ENCODE measurements at places on chromosomes 16 and 17.

- no peak for DNase-seq
Measured at GRCh38 chr16:83648347-83648746, 159.4 kb upstream of the HSBP1 start.

- DNase-seq = no peak
Measured at GRCh38 chr17:381941-382643, 29.5 kb upstream of the RPH3AL start.

DNA sequence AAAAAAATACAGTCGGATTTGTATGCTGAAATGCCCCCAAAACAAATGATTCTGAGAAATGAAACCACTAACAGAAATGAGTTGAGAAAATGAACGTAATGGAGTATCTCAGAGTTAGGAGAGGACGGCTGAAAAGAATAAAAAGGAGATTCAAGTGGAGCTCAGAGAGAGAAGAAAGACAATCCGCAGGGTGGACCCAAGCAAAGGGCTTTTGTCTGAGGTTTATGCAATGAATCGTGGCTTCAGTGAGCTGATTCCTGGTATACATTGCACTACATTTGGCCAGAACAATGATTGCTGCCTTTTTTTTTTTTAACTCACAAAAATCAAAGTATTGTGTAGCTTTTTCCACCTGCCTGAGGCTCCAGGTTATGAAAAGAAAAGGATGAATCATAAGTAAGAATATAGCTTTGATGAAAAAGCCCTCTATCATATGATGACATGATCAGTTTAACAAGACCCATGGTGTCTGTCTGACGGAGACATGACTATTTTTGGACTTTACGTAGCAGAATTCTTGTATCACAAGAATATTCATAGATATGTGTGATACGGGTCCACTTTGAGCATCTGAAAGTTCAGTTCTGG, 4.4 kb upstream of the MED9 start:
- no peak for DNase-seq

GRCh38 chr16:12794486-12795387, 8.9 kb downstream of the CPPED1 start:
- no peak for DNase-seq

GRCh38 chr16:51175081-51175480, 24.0 kb upstream of the SALL1 start:
- DNase-seq = no peak

DNA sequence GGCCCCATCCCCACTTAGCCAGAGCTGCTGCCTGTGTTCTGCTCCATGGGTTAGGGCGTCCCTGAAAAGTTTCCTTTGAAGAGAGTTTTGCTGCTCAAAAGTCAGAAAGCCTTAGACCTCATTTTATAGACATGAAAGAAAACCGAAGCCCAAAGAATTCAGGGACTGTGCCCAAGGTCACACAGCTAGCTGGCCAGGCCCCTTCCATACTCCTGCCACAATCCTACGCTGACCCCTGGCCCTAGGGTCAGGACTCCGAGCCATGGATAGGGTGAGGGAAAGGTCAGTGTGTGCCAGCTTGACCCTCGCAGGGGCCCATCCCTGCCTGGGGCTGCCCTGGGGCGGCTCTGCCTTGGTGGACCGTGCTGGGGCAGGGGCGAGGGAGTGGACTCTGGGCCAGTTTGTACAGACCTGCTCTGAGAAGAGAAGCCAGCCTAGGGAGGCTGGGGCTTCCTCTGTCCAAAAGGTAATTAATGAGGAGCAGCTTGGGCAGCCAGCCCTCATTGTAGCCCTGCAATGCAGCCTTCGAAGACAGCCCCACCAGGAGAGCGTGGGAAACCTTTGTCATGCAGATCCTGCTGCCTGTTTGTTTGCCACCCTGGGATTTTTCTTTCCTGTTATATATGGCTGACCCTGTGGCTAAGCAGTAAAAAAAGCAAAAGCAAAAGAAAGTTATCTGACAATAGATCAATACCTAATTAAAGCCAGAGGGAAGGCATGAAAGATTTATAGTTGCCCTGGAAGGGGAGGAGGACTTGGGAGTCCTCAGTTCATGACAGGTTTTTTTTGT, 37.4 kb downstream of the RHBDL3 start:
- no peak for DNase-seq

DNA sequence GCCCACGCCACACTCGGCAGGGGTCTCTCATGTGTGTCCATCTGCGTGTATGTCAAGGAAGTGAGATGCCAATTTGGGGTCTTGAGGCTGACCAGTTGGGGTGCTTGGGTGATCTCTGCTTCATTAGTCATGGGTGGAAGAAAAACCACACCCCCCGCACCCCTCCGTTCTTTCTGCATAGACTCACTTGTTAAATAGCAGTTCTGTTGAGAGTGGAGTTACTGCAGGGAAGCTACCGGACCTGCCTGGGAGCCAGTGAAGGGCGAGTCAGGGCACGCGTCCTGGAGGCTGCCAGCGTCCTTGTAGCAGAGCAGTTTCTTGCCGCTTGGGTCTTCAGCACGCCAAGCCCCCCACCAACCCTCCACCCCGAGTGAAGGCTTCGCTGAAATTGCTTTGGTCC, 8.5 kb downstream of the SNN start:
- DNase-seq = no peak

DNA sequence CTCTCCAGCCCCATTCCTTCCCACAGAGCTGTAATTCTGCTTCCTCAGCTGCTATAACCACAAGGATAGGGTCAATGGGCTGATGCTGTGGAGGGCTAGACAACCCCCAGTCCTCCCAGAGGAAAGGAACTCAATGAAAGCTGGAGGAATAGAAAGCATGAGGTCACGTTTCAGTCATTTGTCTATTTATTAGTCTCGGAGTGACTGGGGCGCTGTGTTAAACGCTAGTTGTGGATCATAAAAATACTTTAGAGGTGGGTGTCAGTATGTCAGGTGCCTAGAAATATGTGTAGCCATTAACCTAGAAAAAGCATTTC, 787 bp upstream of the CCL3L1 start:
- DNase-seq = no peak

DNA sequence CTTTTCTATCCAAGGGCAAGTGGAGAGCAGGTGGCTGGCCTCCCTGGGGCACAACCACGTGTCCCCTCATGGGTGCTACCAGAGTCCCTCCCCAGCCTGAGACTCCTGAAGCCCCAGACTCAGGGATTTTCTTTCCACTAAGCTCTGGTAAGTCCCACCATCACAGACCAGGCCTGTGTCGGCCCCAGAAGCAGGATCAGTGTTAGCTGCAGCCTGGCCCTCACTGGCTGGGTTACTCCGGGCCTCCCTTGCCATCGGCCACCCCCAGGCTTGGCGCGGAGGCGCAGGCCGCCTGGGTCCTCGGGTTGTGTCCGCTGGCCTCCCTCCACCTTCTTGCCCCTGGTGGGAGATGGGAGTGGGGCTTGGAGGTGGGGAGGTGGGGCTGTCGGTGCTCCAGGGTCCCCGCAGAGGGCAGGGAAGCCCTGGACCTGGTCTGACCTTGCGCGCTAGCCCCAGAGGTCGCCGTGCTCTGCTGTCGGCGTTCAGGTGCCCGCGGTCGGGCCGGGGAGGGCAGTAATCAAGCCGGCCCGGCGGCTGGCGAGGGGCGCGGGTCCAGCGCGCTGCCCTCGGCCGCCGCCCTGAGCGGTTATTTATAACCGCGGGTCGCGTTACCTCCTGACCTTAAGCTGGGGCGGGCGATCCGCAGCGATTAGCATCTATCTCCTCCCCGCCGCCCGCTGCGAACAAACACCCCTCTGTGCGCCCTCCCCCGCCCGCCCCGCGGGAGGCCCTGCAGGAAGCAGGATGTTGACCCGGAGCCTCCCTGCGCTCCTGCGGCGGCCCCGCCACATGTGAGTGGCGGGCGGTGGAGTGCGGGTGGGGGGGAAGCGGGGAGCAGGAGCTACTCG, 78.1 kb upstream of the TOB1 start:
- DNase-seq = peak; percentile 67

- DNase-seq = no peak
Measured at GRCh38 chr16:86577314-86577971, 906 bp upstream of the FOXL1 start.

DNA sequence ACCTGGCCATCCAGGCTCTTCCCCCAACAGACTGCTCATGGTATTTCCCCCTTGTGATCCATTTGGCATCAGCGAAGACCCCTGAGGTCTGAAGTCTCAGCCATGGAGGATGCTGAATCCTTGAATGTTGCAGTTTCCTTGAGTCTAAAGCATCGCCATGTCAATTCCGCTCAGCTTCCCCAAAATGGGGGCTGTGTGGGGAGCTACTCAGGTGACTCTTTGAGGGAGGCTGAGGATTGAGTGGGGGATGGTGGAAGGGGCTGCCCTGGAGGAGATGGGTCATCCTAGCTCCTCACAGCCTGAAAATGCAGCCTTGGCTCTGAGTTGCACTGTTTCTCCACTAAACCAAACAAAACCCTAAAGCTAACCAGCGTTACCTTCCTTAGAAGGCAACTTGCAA, 2.6 kb downstream of the C16orf78 start:
- no peak for DNase-seq

GRCh38 chr16:46828292-46828691, 2.7 kb downstream of the C16orf87 start:
- DNase-seq = no peak

DNA sequence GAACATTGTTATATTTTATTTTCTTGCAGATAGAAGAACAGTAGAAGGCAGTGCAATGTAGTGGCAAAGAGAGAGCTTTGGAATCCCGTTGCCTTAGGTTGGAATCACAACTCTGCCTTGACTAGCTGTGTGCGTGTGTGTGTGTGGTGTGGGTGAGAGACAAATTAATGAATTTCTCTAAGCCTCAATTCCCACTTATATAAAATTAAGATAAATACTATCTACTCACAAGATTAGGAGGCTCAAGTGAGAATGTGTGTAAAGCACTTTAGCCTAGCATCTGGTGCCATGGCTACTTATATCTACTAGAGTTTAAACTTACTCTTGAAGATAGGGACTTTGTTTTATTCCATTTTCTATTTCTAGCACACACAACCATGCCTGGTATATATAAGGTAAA, 12.8 kb downstream of the CPD start:
- no peak for DNase-seq

GRCh38 chr16:73846007-73846330, 450.6 kb upstream of the PSMD7 start:
- no peak for DNase-seq

GRCh38 chr17:8887301-8887700, 19.8 kb upstream of the PIK3R6 start:
- no peak for DNase-seq

GRCh38 chr17:49260011-49260816, 29.6 kb upstream of the PHOSPHO1 start:
- DNase-seq = peak; percentile 28

DNA sequence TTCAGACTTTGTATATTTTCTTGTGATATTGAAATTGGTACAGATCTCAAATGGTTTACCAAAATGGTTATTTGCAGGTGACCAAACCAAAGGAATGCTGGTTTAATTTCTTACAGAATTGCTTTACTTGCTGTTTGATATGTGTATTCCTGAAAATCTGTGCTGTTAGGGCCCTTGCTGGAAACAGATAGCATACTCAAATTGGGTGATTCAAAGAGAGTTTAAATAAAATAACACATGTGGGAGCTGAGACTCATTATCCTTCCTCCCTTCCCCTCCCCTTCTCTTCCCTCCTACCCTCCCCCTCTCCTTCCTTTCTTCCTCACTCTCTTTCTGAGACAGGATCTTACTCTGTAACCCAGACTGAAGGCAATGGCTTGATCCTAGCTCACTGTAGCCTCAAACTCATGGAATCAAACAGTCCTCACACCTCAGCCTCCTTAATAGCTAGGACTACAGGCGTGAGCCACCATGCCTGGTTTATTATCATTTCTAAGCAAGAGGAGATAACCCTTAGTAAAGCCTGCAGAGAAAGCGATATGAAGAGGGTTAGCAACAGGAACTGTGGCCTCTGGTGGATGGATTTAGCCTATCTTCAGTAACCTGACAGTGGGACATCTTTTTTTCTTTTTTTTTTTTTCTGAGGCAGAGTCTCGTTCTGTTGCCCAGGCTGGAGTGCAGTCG, 141.9 kb downstream of the BCAS3 start:
- DNase-seq = no peak

DNA sequence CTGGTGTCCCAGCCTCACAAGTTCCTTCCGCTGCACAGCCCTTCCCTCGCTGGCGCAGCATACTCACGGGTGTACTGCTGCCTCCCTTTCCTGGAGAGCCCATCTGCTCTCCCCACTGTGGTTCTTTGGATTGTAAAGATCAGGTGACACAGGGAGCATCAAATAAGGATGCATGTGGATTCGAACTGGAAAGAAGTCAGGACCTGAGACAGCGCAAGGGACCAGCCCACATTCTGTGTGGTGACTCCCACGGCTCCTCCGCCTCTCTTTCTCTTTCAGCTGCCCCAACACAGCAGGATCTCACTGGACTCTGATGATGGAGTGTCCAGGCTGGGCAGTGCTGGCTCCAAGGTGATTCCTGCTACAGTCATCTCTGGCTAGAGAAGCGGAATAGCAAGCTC, 8.1 kb downstream of the LDAF1 start:
- no peak for DNase-seq

DNA sequence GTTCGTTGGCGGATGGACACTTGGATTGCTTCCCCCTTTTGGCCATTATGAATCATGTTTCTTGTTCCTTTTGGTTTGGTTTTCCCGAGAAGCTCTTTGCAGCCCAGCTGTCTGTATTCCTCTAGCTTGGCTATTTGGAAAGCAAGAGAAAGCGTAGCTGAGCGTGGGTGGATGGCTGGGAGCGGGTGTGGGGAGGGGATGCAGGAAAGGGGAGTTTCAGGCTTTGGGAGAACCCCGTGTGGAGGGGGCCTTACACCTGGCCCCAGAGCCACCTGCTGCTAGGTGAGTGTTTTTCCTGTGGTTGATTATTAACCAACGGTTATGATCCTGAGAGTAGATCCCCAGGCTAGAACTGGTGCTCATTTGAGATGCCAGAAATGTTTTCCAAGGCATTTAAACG, 103.7 kb downstream of the RAP1GAP2 start:
- no peak for DNase-seq

DNA sequence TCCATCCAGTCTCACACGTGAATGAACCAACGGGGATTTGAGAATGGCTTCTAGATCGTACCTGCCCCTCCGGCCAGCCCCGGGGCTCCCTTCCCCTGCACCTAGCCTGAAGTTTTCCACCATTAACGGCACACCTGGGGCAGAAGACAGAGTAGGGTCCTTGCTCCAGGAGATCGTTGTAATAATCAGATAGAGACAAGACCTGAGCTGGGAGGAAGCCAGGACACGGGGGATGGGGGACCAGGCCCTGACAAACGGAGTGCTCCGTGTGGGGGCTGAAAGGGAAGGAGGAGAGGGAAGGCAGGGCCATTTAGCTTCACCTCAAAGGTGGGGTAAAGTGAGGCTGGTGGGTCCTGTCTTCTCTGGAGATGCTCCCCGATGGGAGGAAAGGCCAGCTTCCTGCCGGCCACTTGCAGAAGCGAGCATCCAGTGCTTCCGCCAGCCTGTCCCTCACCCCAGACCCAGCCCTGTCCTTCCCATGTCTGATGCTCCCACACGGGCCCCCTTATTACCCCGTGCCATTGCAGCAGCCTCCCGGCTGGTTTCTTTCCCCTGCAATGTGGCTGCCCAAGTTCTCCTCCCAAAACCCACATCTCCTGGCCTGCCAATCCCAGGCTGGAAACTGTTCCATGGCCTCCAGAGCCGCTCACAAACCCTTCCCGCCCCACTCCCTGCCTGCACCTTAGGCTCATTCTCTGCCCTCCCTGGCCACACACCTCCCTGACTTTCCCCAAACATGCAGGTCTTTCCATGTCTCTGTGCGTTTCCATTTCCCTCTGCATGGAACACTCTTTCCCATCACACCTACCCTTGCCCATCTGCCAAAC, 79.3 kb downstream of the MRC2 start:
- no peak for DNase-seq

All from stimulated activated CD8-positive, alpha-beta memory T cell treated with anti-CD3 and anti-CD28 coated beads, Interleukin-2, amount 100 ng/mL, for 48 hours (primary cell).